ENCODE measurements at places on chromosomes 12 and 14. TPM values are rescaled to one million over a fixed set of nuclear protein-coding genes. Genes with fewer than 3 reads are reported as not detected.

GRCh38 chr14:37047996-37048395 is 124.4 kb downstream of the SLC25A21 start:
- DNase-seq, result no peak

GRCh38 chr14:79395061-79395460 is 816.2 kb downstream of the DIO2 start:
- no peak for DNase-seq

GRCh38 chr12:127108360-127109215 is 1158.4 kb upstream of the TMEM132C start:
- DNase-seq, result peak; percentile 58

RASAL1 gene
- total RNA-seq, result not detected

ZCCHC8 gene
- 8.9 TPM for total RNA-seq

DNA sequence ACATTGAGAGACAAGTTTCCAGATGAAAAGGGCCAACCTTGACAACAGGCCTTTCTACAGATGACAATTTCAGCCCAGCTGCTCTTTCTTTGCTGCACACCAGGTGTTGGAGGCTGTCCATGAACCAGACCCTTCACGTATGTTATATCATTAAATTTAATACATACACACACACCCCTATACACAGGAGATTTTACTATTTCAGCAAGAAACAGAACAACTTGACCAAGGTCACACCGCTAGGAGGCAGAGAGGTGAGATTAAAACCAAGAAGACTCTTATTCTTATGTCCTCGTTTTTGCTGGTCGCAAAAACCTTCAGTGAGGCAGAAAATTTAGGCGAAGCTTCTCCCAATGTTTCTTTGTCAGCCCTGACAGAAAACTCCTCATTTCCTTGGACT is 1585.9 kb downstream of the AACS start:
- DNase-seq, result no peak

DNA sequence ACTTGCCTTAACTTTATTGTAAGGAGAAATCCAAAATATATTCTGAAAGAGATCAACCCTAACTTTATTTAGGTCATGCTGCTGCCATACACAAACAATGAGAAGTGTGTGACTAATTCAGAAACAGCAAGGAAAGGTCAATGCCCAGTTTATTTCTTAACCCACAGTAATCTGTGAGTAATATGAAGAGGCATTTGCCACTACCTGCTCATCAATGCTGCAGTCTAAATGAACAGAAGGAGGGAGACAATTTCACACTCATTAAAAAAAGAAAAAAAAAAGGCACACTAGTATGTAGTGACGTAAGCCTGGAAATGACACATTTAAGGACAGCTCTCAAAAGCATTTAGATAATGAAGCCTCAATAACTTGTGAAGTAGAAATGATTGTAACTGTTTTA is 90.5 kb upstream of the FOXN3 start:
- DNase-seq, result no peak

DNA sequence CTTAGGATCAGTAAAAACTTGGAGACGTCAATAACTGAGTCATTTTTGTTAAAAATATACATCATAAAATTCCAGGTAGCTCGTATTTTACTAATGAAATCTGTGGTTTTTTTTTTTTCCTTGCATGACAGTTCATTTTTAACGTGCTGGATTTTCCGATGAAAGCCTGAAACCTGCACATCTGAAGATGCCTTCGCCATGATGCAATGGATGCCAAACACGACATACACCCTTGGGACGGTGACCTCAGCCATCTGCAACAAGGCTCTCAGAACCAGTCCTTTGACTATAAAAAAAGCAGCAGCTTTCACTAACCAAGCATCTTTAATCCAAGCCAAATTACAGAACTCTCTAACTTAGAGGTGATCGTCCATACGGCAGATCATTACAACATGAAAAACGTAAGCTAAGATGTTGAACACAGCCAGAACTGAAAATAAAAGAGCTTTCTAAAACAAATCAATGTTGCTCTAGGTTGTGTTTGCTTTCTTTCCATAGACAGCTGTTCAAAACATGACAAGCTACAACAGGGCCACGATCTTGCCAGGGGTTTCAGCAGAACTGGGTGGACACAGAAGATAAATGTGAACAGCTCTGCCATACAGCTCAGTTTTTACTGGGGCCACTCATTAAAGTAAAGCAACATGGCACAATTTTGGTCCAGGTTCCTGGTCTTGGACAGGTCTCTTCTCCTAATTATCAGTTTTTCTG is 7.8 kb downstream of the NIN start:
- DNase-seq, result no peak

DAO gene
- not detected for total RNA-seq

DNA sequence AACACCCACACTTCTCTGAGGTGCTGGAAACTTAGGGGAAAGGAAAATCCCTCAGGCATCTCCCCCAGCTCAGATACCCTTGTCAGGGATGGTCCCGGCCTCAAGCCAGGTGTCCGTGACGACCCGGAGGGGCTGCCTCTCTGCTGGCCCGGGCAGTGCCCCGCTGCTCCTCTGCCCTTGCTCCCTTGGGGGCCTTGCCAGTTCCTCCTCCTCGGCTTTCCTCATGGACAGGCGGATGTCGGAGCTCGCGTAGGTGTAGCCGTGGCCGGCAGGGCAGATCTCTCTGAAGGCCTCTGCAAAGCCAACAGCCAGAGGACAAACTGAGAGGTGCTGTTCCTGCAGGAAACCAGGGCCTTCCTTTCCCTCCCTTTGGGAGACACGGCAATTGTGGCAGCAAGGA is 34.8 kb downstream of the ISCA2 start:
- DNase-seq, result no peak

GRCh38 chr14:35196571-35196970 is 74.2 kb downstream of the PRORP start:
- no peak for DNase-seq

- no peak for DNase-seq
Measured at GRCh38 chr12:47874316-47874715, 30.5 kb downstream of the VDR start.

KLRD1 gene
- total RNA-seq, result 2.3 TPM

DNA sequence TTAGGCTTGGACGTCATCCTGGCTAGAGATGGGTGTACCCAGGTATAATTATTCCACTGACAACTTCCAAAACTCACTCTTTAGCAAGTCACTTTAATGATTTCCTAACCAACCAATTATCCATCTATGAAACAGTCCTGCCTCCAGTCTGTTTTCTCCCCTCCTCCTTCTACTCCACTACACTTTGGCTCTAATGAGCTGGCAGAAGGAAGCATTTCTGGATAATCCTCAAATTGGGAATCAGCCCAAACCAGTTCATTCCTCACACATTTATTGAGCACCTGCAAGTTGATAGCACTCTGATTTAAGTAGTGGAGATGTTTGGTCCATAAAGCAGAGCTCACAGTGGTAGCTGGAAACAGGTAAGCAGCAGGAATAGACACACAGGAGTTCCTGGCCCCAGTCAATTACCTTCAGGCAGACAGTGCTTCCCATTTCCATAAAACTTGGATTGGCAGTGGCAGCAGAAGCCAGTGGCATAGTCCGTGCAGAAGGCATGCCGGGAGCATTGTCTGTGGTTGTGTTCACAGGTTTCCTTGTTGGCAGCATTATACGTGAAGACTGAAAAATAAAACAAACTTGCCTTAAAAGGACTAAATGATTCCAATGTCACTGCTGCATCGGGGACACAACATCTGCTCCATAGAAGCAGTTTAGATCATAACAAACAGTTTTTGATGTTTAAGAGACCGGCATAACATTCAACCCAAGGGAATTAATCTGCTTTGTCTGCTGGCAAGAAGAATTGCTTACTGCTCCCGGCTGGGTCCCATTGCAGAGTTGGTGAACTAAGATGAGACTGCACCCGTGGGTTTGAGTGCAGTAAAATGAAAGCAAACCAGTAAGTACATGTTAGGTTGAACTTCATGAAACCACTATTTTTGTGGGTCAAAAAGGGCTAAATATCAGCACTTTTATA is 26.2 kb downstream of the NID2 start:
- no peak for DNase-seq

- no peak for DNase-seq
Measured at GRCh38 chr12:121166356-121166755, 33.7 kb downstream of the P2RX7 start.

ARHGAP9 gene
- total RNA-seq, result 6.4 TPM

SSPN gene
- total RNA-seq, result 49.8 TPM

LRP6 gene
- 20.1 TPM for total RNA-seq

CLMN gene
- total RNA-seq, result 7.6 TPM

GRCh38 chr12:78331181-78331580 is 500.5 kb downstream of the NAV3 start:
- no peak for DNase-seq

DNA sequence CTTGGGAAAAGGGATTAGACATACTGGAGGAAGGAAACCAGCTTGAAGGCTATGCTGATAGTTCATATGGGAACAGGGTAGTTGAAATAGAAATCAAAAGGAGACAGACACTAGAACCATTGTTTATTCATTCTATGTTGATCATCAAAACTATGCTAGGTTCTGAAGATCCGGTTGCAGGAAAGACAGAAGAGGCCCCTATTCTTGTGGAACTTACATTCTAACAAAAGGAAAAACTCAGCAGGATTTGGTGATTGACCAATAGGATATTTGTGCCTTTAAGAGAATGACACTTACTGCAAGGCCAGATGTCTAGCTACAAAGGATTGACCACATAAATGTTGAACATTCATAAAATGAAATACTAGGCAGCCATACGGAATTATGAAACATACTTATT is 179.2 kb downstream of the AKAP6 start:
- DNase-seq, result no peak

DNA sequence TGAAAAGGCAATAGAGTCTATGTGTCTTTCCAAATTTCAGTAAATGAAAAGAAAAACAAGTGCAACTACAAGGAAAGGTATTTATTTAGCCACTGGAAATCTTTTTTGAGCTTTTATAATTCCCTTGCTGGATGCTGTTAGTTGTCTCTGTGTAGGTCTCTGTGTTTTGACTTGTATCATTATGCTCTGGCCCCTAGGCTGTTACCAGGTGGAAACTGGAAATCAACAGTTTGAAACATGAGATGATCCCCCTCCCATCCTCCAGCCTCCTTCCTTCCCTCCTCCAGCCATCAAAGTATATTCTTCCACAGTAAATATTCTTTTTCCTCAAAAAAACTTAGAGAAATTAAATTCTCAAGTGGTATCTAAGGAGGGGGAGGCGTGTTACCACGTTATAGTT is 934 bp upstream of the DCN start:
- no peak for DNase-seq

GRCh38 chr12:122929812-122930211 is 33.9 kb upstream of the VPS37B start:
- DNase-seq, result peak; percentile 48

CYP46A1 gene
- 2.2 TPM for total RNA-seq

DNA sequence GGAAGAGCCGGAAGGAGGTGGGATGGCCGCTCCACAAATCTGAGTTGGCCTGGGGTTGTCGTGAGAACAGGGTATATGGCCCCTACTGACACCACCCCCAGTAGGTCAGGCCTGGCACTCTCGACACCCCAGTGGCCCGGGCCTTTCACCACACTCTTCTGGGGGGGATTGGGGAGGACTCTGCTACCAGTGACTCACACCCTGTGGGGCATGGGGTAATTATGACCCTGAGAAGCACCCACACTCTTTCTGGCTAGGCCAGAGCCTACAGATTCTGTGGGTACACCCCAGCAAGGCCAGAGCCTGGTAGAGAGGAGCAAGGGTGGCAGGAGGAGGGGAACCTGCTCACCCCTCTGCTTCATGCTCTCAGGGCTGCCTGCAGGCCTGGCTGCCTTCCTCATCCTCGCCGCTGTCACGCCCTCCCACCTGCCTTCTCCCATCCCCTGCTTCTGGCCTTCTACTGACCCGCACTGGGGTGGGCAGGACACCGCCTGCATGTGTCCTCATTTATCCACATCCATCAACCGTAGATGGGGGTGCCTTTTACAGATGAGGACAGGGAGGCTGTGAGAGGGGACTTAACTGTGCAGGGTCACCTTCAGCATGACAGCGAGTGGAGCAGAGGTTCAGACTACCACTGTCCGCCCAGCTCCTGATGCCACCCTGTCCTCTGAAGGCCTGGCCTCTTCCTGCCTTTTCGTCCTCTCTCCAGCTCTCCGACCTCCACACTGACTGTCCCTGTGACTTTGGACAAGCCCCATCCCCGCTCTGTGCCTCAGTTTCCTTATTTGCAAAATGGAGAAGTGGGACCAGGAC is 18.4 kb downstream of the ASB2 start:
- no peak for DNase-seq

- no peak for DNase-seq
Measured at GRCh38 chr14:94138251-94138650, 8.8 kb upstream of the IFI27L2 start.

GRCh38 chr12:31835276-31835882 is 106.6 kb upstream of the AMN1 start:
- DNase-seq, result no peak

GRCh38 chr14:87349921-87350320 is 643.1 kb downstream of the GALC start:
- DNase-seq, result no peak

- no peak for DNase-seq
Measured at GRCh38 chr14:91328313-91329050, 84.0 kb upstream of the GPR68 start.

DNA sequence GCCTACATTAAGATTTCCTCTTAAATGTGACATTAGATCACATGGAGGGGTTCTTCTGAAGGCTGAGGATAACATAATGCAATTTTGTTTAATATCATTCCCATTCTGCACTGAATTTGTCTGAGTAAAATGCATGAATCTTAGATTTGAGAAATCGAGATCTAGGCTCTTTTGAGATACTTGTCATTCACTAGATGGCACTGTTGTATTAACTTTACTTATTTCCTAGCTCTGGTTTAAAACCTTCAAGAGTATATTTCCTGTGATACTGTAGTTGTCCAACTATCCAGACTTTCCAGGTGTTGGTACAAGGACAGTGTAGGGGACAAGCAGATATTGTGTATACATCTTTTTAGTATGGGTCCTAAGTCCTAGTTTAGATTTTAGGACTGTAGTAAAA is 91.7 kb upstream of the SEL1L start:
- DNase-seq, result no peak

DNA sequence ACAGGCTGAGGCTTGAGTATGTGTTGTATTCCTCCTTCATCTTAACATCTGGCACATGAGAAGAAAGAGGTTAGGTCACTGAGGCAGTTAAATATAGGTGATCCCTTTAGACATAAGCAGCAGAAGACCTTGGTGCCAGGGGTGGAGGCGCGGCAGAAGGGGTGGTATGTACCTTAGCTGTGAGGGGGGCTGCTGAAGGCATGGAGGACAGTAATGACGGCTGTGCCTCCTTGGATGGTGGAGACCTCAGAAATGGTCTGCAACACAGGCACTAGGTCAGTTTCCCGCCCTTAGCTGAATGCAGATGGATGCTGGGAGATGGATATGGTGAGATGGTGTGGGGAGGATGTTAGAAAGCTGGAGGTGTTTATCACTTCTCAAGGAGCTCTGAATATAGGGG is 1.5 kb upstream of the PNMA1 start:
- DNase-seq, result no peak

GRCh38 chr14:50719911-50720759 is 52.0 kb upstream of the SAV1 start:
- no peak for DNase-seq

SMIM41 gene
- 0.16 TPM for total RNA-seq
